Nephron progenitor cell (in vitro differentiated cells): ENCODE measurements at places on chromosomes 3 and 15.

GRCh38 chr15:76846782-76847181 lies 58.4 kb downstream of the SCAPER start:
- no peak for DNase-seq

GRCh38 chr3:175857666-175858270 lies 998.6 kb downstream of the NAALADL2 start:
- DNase-seq: no peak

GRCh38 chr3:58560771-58561311 lies 16.4 kb downstream of the FAM107A start:
- peak; percentile 45 for DNase-seq

DNA sequence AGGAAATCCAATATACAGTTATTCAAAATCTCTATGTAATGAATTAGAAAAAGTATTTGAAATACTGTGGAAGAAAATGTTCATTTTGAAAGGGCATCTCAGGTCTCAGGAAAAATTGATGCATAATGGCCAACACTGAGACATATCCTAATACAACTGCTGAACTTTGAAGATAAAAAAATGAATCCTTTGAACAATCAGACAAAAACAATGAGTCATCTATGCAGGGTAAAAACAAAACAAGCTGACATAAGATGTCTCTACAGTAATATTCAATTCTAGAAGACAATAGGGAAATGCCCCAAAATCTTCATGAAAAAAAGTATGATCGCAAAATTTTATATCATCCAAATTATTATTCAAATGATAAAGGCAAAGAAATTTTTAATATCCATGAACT lies 34.0 kb upstream of the ZNF280D start:
- no peak for DNase-seq

DNA sequence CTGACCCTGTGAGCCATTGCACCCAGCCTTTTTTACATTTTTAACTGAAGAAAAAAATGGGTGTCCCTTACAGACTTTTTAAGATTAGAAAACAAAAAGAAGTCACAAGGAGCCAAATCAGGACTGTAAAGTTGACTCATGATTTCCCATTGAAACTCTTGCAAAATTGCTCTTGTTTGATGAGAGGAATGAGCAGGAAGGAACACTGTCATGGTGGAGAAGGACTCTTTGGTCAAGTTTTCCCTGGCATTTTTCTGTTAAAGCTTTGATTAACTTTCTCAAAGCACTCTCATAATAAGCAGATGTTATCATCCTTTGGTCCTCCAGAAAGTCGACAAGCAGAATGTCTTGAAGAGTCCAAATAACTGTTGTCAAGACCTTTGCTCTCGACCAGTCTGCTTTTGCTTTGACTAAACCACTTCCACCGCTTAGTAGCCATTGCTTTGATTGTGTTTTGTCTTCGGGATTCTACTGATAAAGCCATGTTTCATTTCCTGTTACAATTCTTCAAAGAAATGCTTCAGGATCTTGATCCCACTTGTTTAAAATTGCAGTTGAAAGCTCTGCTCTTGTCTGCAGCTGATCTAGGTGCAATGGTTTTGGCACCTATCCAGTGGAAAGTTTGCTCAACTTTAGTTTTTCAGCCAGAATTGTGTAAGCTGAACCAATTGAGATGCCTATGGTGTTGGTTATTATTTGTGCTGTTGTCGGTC lies 369.4 kb downstream of the MAGI1 start:
- DNase-seq: no peak

DNA sequence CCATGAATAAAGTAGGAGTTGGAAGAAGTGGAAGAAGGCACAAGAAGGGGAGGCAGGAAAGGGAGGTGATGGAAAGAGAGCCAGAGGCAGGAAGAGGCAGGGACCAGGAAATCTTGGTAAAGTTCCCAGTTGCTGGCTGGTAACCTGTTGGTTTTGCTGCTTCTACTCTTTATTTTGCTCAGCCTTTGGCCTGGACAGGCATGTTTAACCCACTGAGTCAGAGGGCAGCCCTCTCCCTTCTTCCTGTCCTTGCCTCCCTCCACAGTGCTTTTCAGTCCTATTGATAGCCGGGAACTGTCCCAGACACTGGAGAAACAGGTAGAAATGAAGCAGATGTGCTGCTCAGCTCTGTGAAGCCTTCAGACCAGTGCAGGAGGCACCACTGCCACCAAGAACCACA lies 43.4 kb upstream of the APEH start:
- no peak for DNase-seq

- no peak for DNase-seq
Observed at GRCh38 chr15:52362497-52362896, 66.9 kb upstream of the MYO5C start.

- no peak for DNase-seq
Observed at GRCh38 chr3:15391007-15391406, 36.3 kb downstream of the METTL6 start.

- DNase-seq: no peak
Observed at GRCh38 chr3:177109688-177110330, 87.5 kb downstream of the TBL1XR1 start.

DNA sequence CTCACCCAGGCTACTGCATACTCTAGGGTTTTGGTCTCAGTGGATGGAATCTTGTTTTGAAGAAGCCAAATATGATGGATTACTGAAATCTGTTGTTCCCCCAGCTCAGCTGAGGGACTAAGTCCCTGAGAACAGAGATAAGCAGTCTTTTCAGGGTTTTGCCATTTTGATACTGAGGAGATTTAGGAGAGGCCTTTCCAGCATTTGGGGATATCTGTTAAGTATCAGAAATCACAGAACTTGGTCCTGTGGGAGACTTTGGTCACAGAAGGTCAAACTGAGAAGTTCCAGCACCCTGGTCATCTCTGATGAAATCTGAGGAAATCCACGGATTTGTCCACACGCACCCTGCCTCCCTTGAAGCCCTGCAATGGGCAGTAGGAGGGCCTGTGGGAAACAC lies 181.0 kb upstream of the GADL1 start:
- DNase-seq: no peak

GRCh38 chr3:123686251-123686650 lies 101.4 kb upstream of the HACD2 start:
- peak; percentile 23 for DNase-seq

- DNase-seq: peak; percentile 61
Observed at GRCh38 chr3:3800080-3800455, 837 bp downstream of the LRRN1 start.

- no peak for DNase-seq
Observed at GRCh38 chr15:72845981-72846383, 62.4 kb upstream of the ADPGK start.

- DNase-seq: no peak
Observed at GRCh38 chr15:67240235-67241131, 14.0 kb downstream of the AAGAB start.

- DNase-seq: no peak
Observed at GRCh38 chr15:25739687-25740121, 123.4 kb downstream of the ATP10A start.

- no peak for DNase-seq
Observed at GRCh38 chr15:36407647-36408046, 171.8 kb upstream of the CDIN1 start.

DNA sequence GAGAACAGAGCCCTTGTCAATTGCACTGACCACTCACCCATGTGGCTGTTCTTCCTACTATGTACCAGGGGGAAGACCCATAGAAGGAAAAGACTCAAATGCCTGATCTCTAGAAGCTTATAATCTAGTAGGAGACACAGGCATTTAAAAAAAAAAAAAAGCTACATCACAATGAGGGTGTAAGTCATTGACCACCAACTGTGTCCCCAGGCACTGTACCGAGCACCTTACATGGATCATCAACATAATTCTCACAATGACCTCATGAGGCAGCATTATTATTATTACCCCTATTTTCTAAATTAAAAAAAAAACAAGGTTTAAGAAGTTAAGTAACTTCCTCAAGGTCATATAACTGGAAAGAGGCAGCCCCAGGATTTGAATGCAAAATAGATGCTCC lies 247.4 kb downstream of the SHOX2 start:
- DNase-seq: no peak

GRCh38 chr3:66858656-66859381 lies 139.3 kb upstream of the KBTBD8 start:
- no peak for DNase-seq

DNA sequence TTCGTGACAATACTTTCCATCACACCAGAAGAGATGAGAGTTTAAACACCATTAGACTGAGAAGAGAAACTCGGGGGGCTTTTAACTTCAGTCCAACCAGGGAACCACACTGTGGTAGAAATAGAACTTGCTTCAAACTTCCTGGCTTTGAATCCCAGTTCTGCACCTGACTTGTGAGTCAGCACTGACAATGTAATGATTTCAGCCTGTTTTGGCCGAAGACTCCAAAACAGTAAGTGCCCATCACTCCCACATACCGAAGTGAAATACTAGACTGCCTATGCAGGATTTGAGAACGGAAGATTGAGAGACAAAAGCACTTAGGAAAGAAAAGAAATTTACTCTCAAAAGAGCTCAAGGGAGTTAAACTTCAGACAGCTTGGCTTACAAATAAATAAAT lies 27.0 kb downstream of the C2CD4B start:
- DNase-seq: no peak

DNA sequence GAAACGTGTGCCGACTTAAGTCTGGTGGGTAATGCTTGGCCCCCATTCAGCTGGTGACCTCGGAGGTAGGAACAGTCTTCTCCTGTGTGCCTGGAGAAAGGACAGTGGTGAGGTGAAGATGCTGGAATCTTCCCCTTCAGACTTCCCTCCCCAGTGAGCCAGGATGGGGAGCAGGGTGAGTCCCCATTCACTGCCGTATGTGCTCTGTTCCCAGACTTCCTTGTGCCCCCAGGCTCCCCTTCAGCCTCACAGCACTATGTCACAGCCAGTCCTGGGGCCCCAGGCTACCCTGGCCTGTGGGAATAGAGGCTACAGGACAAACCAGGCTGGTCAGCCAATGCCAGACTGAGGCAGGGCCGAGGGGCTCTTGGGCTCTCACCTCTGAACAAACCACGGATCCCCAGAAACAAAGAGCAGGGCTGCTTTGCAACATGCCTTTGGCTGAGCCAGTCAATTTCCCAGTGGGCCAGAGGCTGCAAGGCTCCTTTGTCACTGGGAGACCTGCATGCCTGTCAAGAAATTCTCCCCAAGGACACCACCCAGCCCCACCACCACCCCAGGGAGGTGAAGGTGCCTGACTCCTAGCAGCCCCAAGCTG lies 31.8 kb upstream of the HHATL start:
- DNase-seq: no peak

- no peak for DNase-seq
Observed at GRCh38 chr3:81549831-81550230, 211.6 kb downstream of the GBE1 start.

DNA sequence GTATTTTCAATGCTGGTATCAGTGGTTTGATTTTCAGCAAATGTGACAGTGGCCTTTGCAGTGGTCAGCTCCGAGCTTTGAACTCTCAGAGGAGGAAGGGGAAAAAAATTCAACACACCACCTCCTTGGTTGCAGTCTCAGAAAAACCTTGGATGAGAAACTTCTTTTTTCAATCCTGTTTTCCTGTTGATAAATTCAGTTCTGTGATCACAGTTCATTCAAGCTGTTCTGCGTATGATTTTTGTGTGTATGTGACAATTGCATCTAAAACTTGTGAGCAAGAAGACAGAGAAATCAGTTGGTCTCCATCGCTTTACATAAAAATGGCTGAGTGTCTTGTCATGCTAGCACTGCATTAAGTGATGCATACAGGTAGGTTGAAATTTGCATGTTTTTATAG lies 19.2 kb downstream of the ZBTB38 start:
- no peak for DNase-seq

DNA sequence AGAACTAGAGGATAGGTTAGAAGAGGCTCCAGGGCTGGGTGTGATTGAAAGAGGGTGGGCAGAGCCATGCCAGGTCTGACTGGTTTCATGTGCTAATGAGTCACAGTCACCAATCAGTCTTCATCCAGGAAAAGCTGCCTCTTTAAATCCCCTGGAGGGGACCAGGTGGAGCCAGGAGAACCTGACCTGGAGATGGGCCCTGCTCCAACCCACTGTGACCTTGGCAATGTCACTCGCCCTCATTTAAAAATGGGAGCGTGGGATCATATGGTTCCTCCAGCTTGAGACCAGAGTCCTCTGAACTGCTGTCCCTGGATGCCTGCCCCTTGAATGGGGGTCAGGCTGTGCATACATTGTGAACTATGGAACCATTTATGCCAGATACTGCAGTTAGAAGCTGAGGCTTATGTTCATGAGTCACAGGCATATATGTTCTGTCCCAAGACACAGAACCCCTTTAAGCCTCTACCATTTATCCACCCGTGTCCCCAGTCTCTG lies 23.0 kb downstream of the HES1 start:
- no peak for DNase-seq

- no peak for DNase-seq
Observed at GRCh38 chr3:113629584-113630421, 66.6 kb downstream of the USF3 start.

DNA sequence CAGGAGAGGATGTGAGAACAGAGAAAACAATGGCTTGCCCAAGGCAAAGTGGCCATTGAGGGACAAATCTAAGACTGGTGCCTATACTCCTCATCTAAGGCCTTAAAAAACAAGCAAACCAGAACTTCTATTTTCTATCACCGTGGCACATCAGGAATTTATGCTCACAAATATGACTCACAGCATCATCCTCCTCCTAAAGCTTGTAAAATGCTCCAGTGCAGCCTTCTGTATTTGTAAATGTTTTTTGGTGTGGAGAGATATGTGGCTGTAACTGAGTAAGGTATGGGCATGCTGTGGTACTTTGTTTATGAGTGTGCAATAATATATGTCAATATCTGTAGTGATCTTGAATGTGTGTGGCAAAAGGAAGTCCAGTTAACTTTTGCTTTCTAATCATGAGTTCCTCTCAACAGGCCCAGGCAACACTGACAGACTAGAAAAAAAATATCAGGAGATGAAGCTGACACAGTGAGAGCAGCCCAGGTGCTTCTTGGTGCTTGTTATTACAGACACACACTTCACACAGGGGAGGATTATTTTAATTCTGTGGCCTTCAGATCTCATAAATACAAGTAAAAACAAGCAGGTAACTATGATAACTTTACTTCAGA lies 60.3 kb downstream of the CTNNB1 start:
- no peak for DNase-seq

DNA sequence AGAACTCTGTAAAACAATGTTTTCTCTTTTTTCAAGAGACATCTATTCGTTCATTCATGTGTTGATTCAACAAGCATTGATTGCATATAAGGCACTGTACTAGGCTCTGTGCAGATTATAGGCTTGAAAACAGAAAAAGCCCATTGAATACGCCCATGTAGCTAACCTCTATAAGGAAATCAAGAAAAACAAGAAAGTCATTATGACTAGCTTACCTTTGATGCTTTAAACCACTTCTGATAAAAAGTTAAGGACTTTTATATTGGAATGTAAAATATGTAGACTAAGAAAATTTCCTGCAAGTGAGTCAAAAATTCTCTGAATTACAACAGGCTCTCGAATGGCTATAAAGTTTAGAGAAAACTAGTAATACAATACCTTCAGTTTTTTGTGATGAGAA lies 92.5 kb downstream of the BDH1 start:
- no peak for DNase-seq

- DNase-seq: no peak
Observed at GRCh38 chr15:52558196-52558595, 10.6 kb downstream of the ARPP19 start.

DNA sequence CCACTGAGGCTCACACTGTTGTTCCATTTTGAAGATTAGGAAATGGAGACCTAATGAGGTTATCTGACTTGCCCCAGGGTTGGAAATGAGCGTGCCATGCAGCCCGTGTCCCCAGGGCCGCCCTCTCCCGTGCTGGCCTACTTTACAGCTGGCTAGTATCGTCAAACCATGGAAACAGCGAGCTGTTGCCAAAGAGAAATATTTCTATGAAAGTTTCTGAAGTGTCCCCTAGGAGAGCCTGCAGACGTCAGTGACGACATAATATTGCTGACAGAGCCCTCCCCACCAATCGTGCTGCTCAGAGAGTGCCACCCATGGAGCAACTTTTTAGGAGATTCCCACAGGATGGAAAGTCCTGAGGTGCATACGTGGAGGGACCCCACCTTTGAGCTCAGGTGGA lies 11.2 kb upstream of the FAM174B start:
- DNase-seq: no peak
